NCI-H1930 (cell line): ENCODE measurements at places on chromosomes 1 and 21.
A peak's percentile ranks its signal among the peaks of the same experiment; 100 is the strongest.

DNA sequence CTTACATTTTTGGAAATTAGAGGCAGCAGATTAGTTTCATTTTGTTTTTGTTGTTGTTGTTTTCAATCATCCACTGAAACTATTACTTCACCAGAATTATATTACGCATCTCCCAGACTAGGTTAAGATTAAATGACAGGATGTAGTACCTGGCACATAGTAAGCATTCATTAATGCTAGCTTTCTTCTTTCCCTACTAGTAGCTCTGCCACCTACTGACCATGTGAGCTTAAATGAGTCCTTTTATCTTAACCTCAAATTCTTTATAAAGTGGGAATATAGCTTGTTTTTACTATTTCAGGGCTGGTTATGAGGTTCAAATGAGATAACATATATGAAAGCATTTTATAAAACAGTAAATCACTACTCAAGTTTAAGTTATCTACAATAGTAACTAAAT lies 10.2 kb upstream of the ASPM start:
- no peak for DNase-seq

DNA sequence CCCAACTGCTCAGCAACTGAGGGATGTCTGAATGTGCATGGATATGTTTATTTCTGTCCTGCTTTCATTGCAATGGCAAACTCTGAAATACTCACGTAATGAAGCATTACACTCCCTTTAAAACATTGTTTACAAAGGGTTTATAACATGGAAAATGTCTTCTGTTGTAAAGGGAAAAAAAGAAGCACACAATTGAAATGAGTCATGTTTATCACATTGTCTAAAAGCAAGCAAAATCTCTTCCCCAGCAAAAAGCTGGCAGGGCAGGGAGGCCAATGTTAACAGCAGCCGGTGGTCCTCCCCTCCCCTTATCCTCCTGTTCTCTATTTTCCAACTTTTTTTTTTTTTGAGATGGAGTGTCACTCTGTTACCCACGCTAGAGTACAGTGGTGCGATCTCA lies 3.9 kb upstream of the EFNA1 start:
- no peak for DNase-seq

DNA sequence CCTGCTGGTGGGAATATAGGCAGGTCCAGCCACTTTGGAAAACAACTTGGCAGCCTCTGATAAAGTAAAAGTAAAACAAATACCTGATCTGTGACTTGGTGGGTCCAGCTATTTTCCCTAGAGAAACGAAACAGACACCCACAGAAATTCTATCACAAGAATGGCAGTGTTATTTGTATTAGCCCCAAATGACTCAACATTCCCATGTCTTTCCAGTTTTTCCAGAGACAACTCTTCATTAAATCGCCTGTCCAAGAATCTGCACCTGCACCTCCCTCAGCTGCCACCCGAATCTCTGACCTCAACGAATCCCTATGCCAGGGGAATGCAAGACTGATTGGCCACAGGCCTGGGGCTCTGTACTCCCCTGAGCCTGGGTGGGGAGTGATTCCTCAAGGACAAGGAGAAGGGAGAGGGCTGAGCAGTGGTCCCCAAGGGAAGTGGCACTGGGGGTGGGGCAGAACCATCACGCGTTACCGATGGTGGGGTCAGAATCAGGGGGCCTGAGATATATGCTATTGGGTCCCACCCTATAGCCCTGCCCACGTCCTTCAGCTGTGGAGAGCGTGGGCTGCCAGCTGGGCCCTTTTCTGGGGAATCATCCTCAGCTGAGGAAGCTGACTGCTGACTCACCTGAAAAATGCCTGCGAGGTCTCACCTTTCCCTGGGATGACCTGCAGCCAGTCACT lies 553.0 kb downstream of the PTPRU start:
- DNase-seq = no peak

DNA sequence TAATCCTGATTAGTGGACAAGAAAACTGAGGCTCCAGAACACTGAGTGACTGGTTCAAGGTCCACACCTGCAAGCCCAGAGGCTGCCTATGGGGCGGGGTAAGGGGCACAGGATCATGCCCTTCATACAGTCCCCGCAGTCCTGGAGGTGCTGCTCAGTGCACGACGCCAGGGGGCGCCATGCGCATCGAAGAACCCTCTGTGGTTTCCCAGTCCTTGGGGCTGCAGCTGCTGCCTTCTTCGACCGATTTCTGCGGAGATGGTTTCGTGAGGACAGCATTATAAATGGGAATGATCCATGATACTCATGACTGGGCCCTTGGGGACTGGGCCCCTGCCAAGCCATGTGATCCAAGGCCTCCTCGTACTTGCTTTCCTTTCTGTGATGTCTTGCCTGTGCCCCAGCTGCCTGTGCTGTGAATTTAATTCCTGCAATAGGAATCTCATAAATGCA lies 37.1 kb upstream of the ARHGEF10L start:
- peak; percentile 23 for DNase-seq

- no peak for DNase-seq
Observed at GRCh38 chr1:47459253-47459788, 21.5 kb downstream of the FOXD2 start.

GRCh38 chr1:179366093-179366800 lies 476 bp downstream of the AXDND1 start:
- DNase-seq = no peak

GRCh38 chr1:243394601-243395464 lies 139.0 kb downstream of the SDCCAG8 start:
- no peak for DNase-seq

DNA sequence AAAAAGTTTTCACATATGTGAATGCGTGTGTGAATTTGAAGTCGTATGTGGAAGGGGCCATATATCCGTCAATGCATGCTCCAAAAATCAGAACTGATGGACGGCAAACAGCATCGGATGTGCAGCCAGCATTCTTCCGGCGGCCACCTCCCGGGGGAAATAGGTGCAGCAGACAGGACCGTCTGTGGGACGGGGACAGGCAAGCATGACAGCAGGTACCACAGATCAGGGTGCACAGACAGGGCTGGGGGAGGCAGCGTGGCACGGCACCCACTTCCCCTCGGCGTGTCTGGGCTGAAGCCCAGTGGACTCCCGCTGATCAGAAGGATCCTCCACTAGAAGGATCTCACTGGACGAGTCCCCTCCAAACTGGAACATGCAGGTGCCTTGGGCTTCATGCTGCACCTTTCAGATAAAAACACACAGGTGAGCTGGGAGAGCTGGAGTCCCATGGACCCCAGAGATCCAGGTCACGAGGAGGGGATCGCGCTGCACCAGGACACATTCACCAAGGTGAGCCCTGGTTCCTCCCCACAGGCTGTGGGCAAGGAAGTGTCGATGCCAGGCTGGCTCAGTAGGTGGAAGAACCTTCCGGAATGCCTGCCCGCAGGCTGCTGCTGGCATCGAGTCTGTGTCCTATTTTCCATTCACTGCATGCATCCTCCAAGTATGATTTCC lies 25.3 kb downstream of the PDE9A start:
- DNase-seq = no peak

- DNase-seq = no peak
Observed at GRCh38 chr21:37607081-37607480, 240.5 kb downstream of the DYRK1A start.

GRCh38 chr1:114314098-114314497 lies 160.4 kb upstream of the SYT6 start:
- DNase-seq = no peak

GRCh38 chr1:99455760-99456159 lies 190.2 kb upstream of the PALMD start:
- DNase-seq = no peak

DNA sequence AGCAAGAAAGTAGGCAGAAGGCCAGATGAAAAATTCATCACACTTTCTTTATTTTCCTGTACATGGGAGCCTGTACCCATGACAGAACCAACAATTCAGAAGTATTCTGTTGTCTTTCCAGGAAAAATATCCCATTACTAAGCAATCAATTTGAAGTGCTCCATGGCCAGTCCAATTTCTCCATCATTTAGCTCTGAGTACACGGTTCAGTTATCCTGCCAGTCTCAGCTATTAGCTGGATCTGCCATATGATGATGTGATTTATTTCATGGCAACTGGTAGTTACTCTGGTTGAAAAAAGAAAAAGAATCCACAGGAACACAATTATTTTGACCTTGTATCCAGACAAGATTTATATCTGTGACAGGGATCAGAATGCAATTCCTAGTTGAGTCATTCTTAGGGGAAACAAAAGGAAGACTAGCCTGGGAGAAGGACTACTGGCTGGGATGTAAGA lies 70.6 kb upstream of the GORAB start:
- no peak for DNase-seq

- no peak for DNase-seq
Observed at GRCh38 chr1:236862219-236862591, 67.1 kb downstream of the MTR start.

DNA sequence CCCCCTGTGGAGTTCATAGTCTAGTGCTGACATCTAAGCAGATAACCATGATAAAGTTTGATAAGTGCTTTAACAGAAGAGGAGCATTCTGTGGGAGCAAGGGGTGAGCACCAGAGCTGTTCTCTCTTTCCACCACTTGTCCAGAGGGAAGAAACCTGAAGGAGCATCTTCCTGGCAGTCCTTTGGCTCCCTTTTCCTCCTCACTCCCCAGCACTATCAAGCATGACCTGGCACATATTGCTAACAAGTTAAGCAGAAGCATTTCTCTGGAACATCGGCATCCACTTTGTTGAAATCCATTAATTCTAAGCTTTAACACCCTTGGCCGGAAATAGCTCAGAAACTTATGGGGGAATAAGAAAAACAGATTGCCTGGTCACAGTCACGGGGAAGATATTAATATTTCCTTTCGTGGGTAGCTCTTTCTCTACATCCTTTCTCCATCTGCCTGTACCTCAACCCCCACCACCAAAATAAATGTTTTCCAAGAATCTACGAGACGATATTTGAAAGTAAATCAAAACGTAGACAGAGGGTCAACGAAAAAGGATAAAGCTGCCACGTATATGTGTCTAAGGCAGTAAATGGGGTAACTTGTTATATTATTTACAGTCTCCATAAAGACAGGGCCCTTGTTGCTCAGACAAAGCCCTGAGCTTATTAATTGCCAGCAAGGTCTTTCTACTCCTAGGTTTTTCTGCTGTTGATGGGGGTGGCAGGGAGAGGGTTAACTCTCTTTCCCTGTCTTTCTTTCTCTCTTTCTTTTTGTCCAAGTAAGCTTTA lies 351.4 kb downstream of the NUF2 start:
- DNase-seq = no peak

- no peak for DNase-seq
Observed at GRCh38 chr1:155518484-155518883, 44.1 kb downstream of the ASH1L start.

GRCh38 chr21:33348706-33349105 lies 23.9 kb downstream of the IFNAR1 start:
- no peak for DNase-seq

DNA sequence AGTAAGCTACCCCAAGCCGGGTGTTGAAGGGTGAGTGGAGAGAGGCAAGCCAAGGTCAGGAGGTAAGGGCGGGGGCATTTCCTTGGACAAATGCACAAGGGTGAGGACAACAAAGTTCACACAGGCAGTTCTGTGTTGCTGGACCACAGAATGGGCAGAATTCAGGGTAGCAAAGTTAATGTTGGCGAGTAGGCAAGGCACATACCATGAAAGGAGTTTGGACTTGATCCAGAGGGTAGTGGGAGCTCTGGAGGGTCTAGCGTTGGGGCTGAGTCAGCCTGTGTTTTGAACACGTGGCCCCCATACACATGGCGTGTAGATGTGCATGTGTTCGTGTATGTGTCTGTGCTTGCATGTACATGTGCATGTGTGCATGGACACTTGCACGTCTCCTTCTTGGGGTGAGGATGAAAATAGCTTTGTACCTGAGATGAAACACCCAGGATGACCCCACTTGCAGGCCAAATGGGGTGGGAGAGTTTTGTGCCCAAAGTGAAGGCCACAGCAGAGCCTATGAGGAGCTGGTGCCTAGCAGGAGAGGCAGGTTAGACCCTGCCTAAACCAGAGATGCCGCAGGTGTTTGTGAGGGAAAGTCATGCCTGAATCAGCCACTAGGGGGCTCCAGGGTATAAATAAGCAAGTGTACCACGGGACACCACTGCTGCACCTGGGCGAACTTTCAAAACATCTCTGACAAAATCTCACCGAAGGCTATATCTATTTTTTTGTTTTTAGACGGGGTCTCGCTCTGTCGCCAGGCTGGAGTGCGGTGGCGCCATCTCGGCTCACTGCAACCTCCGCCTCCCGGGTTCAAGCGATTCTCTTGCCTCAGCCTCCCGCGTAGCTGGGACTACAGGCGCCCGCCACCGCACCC lies 21.8 kb downstream of the SLC27A3 start:
- peak; percentile 46 for DNase-seq

DNA sequence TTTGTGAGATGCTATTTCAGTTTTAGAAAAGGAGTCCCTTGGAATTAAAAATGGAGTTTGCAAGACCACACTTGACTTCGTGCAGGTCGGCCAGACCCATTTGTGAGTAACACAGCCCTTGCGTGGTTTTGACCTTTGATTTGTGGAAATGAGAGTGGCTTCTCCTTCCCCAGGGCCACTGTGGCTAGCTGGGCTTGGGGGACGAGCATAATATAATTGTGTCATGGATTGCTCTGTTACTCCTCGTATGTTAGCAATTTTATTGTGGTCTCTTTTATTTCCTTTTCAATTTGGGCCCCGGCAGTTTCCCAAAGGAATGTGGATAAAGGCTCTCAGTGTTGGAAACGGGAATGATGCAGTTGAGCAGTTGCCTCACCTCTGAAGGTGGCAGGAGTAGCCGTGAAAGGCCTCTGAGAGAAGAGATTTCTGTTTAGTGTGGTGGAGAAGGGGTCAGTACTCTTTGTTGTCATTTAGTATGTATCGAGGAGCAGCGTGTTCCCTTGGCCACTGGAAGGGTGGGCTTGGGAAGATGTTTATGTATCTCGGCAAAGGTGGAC lies 194.6 kb downstream of the PBX1 start:
- no peak for DNase-seq

GRCh38 chr21:44442266-44443125 lies 12.8 kb upstream of the LRRC3 start:
- no peak for DNase-seq
